ENCODE measurements at places on chromosomes 12 and 14. TPM values are rescaled to one million over a fixed set of nuclear protein-coding genes. Genes with fewer than 3 reads are reported as not detected.

GRCh38 chr14:60723907-60724618 is at the start of gene SIX4:
SIX4 (minus strand) TSS chr14:60724351; CDS start chr14:60724074, 277 bp downstream.
- no peak for DNase-seq

KLRC2 gene
- total RNA-seq = 0.83 TPM

DNA sequence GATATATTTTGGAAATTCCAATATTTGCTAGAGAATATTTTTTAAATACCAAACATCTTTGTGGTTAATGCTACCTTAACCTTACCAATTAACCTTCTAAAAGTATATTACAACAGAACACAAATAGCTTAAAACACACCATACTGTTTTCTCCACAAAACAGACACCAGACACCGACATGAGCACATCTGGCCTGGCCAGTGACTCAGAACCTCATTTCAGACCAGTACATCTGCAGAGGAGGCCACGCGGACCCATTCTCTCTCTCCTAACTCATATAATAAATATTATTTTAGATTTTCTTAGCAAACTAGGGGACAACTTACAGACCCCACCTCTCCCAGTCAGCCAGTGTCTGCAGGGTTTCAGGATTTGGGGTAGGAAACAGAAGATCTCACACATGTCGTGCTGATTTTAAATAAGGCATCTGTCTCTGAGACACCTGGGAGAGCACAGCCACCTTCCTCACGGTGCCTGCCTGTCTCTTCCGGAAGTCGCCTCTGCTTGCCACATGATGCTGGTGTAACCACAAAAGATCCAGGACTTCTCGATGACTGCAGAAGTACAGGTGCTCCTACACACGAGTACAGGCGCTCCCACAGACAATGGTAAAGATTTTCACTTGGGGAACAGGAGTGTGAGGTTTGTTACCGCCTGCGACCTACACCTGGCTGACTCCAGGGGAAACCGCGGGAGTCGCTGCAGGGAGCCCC is 9.7 kb upstream of the ANKLE2 start:
- DNase-seq = no peak

DNA sequence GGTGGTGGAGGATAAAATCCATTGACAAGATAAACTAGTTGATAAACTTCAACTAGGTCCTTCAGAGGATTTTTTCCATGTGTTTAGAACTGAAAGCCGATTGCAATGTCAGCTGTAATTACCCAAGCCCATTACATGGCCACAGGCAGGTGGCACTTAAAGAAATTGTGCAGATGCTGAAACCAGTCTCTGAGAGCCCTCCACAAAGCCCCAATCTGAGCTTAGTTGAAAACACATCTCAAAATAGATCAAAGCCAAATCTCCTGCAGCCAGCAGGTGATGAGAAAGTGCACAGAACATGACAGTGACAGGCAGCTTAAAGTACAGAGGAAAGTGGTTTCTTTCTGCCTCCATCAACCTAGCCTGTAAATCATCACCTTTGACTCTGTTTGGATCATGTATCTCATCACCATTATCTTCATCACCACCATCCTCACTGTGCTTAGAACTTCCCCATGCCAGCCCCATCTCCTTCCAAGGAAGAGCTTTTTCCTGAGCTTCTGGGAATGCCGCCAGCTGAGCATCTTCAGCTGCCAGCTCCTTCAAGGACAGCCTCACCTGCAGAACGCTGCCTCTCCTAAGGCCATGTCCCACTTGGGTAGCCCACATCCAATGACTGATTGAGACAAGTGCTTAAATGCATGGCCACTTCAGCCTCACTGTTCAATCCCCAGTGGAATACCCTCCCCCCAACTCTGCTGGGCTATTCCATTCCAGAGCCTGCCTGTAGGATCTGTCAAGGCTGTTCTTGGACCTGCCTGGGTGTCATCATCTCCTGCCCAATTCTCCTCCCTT is 219.5 kb upstream of the TMEM132C start:
- DNase-seq = no peak

GRCh38 chr12:120472521-120472920 is 3.0 kb upstream of the SRSF9 start:
- DNase-seq = no peak
